AG04450 (cell line): ENCODE measurements at places on chromosomes 4 and X.

- DNase-seq = no peak
These were observed 94.0 kb upstream of the RBPJ start for GRCh38 chr4:26226629-26227376.

DNA sequence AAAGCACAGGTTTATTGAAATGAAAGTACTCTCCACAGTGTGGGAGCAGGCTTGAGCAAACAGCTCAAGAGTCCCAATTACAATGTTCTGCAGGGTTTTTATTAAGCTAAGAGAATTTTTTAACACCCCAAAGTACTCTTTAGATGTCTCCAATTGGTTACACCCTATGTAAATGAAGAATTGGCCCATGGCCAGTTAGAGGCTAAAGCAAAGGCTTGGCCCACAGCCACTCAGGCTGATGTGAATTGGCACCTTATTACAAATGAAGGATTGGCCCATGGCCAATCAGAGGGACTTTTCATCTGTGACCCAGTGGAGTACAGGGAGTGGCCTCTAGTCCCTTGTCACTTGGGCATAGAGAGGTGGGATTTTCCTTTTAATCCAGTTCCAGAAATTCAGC lies 30.1 kb upstream of the IQCM start:
- DNase-seq = no peak

GRCh38 chr4:188078116-188078515 lies 31.3 kb downstream of the TRIML2 start:
- no peak for DNase-seq

DNA sequence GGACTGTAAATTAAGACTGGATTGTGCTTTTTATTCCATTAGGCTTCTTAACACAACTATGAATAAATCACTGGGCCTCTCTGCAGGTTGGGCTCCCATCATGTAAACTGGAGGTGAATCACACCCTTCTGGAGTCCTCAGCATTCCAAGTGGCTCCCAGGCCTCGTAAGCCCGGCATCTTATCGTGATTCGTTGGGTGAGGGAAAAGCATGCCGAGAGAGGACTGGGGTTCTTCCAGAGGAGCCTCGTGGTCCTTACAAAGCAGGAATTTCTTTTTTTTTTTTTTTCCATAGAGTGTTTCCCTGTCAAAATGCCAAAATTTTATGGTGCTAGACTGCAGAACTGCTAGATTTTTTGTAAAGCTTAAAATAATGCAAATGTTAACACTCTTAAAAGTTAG lies 20.0 kb downstream of the CLDN22 start:
- peak; percentile 27 for DNase-seq

DNA sequence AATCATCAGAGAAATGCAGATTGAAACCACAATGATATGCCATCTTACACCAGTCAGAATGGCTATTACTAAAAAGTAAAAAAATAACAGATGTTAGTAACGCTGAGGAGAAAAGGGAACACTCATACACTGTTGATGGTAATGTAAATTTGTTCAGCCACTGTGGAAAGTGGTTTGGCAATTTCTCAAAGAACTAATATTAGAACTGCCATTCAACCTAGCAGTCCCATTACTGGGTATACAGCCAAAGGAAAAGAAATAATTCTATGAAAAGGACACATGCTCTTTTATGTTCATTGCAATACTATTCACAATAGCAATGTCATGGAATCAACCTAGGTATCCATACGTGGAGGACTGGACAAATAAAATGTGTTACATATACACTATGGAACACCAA lies 566.3 kb downstream of the STPG2 start:
- no peak for DNase-seq

DNA sequence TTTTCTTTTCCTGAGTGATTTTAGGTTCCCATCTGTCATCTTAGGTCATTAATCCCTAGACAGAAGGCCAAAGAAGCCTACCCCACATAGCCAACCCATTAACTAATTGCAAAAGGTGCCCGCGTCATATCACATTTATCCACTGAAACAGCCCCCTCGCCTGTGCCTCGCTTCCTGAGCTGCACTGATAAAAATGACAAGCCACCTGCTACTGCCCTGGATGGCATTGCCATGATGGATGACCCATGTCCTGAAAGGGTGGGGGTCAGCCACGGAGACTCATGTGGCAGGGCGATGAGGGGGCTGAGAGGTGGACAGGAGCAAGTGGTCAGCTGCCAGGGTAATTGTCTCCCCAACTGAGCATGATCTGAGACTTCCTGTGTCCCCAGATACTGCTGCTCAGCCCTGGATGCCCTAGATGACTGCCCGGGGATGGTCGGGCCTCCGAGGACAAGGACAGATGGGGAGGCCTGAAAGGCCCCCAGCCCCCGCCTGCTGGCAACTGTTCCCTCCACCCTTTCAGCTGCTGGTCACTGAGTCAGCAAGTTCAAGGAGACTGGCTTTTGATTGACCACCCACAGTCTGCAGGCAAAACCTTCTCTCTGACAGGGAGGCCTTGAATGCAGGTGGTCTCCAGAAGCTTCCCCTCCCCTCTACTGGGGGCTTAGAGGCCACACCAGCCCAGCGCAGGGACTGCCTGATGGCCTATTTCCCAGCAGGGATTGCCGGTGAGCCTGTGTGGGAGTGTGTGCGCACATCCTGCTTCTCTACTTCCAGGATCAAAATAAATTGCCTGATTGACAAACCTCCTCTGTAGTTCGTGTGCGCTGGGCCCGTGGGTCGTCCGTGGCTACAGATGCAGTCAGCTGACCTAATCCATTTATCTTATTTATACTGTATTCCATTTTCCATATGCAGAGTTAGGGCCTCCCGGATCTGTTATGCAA lies 496.3 kb downstream of the BCOR start:
- no peak for DNase-seq

DNA sequence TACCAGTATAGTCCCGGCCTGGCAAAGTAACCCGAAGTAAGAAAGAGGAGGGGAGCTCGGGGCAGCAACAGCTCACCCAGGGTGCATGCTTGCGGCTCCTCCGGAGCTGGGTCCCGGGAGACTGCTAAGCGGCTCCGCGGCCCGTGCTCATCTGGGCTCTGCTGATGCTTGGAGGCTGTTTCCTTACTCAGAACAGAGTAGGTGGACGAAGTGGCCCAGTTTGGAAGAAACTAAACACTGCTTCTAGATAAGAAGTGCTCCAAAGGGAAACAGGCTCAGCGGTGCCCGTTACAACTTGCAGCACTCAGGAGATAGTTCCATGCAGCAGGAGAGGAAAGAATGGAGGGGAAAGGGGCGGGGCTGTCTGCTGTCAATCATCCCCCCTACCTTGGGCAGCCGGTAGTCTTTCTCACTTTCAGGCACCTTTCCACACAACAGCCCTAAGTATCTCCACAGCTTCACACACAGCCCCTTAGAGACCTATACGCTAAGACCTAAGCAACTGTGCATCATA lies at the start of gene COL4A6:
TSS of gene COL4A6 (minus strand) at position 313 of the 514 bp plus-strand sequence. CDS start at position 87, 226 bp downstream.
- DNase-seq = no peak

- no peak for DNase-seq
These were observed 140.3 kb upstream of the CXCL13 start for GRCh38 chr4:77465271-77465670.

GRCh38 chrX:348461-349117 lies 30.0 kb upstream of the GTPBP6 start:
- no peak for DNase-seq

DNA sequence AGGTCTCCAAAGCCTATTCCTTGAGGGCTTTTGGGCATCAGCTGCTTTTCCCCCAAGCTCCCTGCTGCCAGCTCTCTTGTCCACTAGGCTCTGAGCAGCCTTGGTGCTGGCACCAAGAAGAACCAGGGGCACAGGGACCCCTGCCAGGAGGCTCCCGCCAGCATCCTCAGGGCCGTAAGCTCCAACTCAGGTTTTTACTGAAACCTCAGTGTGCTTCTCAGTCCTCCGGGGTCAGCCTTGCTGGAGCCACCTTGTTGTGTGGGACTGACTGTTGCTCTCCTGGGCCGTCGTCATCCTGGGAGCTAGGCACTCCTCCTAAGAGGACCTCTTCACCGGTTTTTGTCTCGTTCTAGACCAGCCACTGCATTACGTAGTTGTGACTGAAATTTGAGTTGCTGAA lies 38.9 kb downstream of the NOP14 start:
- no peak for DNase-seq

GRCh38 chr4:35106091-35106734 lies 1138.1 kb downstream of the ARAP2 start:
- DNase-seq = no peak

DNA sequence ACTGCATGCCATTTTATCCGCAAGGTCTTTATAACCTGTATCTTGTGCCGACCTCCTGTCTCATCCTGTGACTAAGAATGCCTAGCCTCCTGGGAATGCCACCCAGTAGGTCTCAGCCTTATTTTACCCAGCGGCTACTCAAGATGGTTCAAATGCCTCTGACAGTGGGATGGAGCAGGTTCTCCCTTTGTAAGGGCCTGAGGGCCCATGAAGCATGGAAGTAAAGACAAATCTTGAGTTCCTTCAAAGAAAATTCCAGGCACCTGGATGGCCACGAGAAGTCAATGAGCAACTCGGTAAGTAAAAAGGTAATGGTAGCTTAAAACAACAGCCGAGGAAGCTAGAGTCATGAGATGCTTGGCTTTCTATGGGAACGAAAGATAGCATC lies 19.6 kb upstream of the PRKX start:
- DNase-seq = no peak

- DNase-seq = peak; percentile 49
These were observed 18.6 kb upstream of the RNF128 start for GRCh38 chrX:106707771-106708454.

GRCh38 chrX:41334363-41335197 lies 618 bp downstream of the DDX3X start:
- no peak for DNase-seq

GRCh38 chrX:5646818-5647217 lies 581.8 kb downstream of the NLGN4X start:
- no peak for DNase-seq

- no peak for DNase-seq
These were observed 987 bp downstream of the FREM3 start for GRCh38 chr4:143699331-143700045.

DNA sequence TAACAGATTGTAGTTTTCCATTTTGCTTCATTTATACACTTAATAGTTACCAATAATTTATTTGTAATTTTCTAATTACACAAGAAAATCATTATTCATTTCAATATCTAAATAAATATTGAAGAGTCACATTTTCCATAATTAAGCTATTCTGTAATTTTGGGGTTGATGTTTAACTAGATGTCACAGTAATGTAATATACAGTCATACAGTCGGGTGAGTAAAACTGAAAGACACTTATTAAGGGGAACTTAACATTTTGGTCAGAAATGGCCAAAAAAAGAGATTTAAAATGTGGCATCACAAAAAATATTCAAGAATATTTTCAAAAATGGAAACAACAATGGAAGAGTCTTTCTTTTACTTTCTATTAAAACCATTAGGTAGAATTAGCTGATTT lies 1080.3 kb downstream of the ARAP2 start:
- DNase-seq = no peak

DNA sequence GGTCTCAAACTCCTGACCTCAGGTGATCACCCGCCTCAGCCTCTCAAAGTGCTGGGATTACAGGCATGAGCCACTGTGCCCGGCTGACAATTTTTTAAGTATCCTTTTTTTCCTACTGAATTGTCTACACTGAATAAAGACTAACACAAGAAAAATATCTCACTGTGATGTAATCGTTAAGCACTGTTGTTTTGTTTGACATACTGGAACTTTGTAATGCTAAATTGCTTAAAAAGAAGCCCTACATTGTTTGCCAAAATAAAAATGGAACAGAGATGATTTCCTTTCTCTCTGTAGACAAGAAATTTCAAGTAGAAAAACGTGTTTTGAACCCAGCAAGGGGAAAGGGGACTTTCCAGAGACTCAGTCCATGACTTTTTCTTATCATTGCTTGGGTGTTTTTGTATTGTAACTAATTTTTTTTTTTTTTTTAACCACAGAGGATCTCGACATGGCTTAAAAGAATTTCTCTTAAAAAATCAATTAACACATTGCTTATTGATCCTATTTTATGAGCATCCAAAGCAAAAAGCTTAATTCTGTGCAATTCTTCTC lies 74.9 kb downstream of the TMEM156 start:
- no peak for DNase-seq

DNA sequence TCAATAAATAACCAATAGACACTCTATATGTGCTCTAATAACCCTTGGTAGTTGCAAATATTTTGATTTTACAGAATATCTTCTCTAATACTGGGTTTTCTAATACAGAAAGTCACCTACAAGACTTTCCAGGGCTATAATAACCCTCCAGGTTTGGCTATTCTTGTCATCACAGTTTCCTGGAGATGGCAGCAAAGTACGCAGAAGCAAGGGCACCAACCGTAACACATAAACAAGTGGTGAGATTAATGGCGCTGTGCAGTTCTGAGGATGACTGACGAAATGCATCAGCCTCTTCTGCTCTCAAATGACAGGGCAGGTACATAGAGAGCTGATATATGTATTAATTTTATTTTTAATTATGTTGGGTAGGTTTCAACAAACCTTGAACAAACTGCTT lies 122.4 kb downstream of the C4orf33 start:
- DNase-seq = no peak

- no peak for DNase-seq
These were observed 320.5 kb upstream of the IGFBP7 start for GRCh38 chr4:57430726-57431125.

DNA sequence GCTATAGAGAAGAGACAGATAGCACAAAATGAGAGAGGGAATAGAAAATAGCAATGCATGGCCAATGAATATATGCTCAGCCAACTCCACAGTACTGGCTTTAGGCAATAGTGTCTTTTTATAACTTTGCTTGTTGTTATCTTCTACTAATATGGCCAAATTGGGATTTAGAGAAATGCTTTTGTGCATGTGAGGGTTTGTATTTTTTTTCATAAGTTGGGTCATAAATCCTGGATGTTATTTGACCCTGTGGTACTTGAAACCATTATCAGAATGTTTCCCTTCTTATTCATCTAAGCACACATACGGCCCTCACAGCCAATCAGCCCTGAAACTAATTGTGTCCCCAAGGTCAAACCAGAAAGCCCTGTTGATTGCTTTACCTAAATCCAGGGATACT lies 35.2 kb upstream of the LPAR4 start:
- DNase-seq = no peak

- DNase-seq = no peak
These were observed 17.1 kb downstream of the MYOZ2 start for GRCh38 chr4:119152741-119153140.

- no peak for DNase-seq
These were observed 761 bp downstream of the CLRN2 start for GRCh38 chr4:17515445-17516407.

- DNase-seq = no peak
These were observed 58.3 kb downstream of the RAI2 start for GRCh38 chrX:17802756-17803155.

DNA sequence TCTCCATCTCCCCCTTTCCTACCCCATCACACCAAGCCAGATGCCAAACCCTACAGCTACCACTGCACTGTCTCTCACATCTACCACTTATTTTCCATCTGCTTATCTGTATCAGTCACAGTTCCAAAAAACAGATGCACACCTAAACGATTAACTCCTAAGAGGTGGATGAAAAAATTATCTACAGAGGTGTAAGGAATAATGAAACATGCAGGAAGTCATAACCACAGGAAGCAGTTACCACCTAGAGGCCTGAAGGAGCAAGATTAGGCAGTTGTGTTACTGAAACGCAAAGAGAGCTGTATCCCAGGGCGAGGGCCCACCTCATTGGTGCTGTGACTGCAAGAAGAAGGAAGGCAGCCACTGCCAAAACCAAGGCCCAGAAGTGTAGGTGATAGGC lies 87.8 kb upstream of the FAM241A start:
- DNase-seq = no peak
